ENCODE measurements at places on chromosomes 6 and 20.

DNA sequence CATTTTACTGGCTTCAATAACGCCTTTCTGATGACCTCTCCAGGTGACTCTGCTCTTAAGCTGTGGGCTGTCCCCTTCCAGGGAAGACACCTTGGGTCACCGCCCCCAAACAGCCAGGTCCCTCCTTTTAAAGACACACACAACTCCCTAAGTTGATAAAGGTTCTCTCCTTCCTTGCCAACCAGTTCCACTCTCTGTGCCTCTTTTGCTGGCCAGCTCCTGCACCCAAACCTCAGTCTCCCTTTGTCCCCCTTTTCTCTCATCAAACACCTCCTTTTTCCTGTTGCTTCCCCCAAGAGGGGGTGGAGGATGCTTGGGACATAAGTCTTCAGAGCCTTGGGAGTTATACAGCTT, 1.0 kb downstream of the NCOA6 start:
- peak; percentile 78 for DNase-seq

DNA sequence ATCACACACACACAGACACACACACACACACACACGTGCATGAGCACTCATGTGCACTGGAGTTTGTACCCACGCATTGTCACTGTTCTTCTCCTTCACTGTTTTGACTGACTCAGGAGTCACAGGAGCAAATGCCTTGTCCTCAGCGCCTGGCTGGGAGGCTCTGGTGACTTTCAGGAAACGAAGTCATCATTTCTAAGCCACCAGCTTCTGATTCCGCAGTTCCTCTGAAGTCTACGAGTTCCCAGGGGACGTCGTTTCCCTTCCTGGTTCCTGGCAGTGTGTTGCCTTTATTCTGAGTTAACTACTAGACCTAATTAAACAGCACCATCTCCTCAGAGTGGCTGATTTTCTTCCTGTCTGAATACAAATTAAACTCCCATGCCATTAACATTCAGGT, 82.2 kb upstream of the PMEPA1 start:
- DNase-seq, result peak; percentile 50

- DNase-seq, result peak; percentile 64
Measured at GRCh38 chr6:130365166-130366106, at the start of gene TMEM200A. TSS of gene TMEM200A (plus strand) at chr6:130366017. CDS start at chr6:130440423, 74,406 bp downstream.

DNA sequence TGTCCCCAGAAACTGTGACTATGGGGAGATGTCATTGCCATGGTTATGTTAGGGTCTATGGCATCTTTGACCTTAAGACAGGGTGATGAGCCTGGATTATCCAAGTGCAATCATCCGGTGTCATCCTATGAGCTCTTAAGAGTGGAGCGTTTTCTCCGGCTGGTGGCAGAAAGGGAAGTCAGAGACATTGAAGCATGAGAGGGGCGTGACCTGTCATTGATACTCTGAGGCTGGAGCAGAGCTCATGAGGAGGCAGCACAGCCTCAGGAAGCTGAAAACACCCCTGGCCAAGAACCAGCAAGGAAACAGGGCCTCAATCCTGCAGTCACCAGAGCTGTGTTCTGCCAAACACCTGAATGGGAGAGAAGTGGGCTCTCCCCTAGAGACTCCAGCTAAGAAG, 59.6 kb downstream of the ANKRD60 start:
- no peak for DNase-seq

GRCh38 chr6:170053966-170054661, 236.8 kb downstream of the DLL1 start:
- no peak for DNase-seq

DNA sequence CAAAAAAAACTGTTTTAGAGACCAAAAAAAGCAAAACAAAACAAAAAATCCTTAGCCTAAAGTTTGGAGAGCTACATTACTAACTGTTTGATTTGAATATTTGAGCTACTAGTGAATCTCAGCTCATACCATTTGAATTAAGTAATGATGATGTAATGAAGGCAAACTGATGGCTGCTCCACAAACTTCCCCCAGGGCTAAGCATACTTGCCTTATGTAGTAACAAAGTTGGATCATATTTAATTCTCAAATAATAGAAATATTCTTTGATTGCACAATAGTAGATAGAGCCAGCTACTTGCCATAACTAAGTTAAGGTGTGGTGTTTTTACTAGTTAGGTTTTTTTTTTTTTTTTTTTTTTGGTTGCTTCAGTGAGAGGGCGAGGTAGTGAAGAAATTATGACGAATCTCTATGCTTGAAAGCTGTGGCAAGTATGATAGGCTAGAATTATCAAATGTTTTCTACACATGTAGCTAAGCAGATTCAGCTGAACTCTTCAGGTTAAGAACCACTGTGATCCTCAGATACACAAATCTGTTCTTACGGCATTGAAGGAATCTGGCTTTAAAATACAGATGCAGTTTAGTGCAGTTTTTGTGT, 2.9 kb downstream of the RAB32 start:
- DNase-seq, result no peak

DNA sequence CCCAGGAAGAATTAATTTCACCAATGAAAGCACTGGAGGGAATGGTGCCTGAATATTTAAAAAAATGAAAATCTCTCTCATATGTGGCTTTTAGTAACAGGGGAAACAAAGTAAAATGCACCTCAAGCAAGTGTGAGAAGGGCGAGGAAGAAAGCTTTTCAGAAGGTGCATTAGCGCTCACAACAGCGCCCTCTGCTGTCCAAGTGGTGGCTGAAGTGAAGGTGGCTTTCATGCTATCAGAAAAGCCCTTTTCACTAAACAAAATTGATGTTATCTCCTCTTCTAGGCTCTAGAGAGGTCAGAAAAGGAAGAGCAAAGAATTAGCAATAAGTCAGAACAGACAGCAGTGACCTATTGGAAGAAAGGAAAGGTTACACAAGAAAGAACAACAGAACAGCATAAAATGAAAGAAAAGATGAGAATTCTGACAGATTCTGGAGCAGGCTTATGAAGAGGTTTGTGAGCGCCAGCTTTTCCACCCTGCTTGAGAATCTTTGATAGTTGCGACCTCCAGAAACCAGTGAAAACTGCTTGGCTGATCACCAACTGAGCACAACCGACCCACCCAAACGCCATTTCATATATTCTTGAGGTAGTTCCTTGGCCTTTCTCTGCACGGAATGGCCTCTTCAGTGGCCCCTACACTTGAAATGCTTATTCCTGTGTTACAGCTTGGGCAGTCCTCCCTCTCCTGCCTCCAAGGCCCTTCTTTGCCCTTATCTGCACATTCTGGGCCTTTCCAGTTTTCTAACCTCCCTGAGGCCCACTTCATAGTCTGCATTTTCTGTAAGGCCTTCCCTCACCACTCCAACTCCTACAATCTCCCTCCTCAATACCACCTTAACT, 45.3 kb downstream of the SMLR1 start:
- peak; percentile 65 for DNase-seq

GRCh38 chr20:47854687-47855212, 69.5 kb upstream of the SULF2 start:
- DNase-seq, result peak; percentile 51

GRCh38 chr6:157497579-157497978, 116.6 kb downstream of the ZDHHC14 start:
- DNase-seq, result no peak

Data from NCI-H69 (cell line).